Stimulated activated CD4-positive, alpha-beta T cell treated with anti-CD3 and anti-CD28 coated beads, Interleukin-1b, Interleukin-23, amount 100 ng/mL, for 48 hours (primary cell): ENCODE measurements at places on chromosomes 2 and 18.
A peak's percentile ranks its signal among the peaks of the same experiment; 100 is the strongest.

DNA sequence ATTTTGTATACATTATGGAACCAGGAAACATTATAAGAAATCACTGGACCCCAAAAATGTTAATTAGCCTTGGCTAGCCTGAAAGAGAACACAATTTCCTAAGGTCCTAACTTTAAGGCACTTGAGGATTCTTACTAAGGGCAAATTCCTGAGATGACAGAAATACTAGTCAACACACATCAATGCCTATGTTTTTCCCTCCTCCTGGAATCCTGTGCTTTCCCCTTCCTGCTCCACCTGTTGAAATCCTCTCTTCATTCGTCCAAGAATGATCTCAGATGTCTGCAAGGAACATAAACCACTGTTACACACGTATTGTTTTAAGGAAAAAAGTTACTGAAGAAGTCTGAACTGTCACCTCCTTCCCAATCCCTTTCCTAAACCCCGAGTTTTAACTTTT lies 21.2 kb upstream of the DARS1 start:
- no peak for DNase-seq

DNA sequence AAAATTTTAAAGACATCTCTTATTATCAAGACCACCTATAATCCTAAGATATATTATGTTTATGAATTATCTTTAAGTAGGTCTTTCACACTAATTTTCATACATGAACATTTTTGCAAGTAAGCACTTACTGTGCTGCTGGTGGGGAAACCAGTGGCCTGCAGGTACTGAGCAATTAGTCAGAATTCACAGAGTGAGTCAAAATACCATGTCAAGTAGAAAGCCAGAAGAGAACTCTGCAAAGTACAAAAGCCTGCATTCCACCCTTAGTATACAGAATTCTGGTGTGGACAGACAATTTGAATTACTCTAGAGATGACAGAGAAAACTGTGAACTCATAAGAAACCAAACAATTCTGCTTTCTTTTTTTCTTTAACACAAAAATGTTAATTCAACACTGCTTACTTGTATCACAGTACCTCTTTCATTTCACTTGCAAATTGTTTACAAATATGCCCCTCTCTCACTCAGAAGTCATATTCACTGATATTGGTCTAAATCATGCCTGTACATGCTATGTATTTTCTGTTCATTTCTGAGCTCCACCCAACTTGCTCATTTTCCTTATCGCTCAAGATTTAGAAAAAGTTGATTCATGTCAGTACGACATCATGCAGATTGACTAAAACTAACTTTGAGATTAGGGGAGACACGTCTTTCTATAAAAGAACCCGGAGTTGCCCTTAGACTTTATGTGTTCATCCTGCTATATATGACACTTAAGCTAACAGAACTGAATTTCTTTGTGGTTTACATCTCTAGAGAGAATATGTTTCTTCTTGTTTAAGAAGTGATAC lies 182.9 kb downstream of the IKZF2 start:
- peak; percentile 7 for DNase-seq

- no peak for DNase-seq
Measured at GRCh38 chr18:13474907-13475545, 251.3 kb downstream of the FAM210A start.

- no peak for DNase-seq
Measured at GRCh38 chr2:19700861-19701585, 200.8 kb downstream of the TTC32 start.

GRCh38 chr18:1993866-1994265 lies 577.4 kb downstream of the METTL4 start:
- DNase-seq: no peak

GRCh38 chr2:130327703-130328527 lies 14.8 kb upstream of the IMP4 start:
- no peak for DNase-seq

GRCh38 chr2:25062511-25062917 lies 20.6 kb downstream of the EFR3B start:
- no peak for DNase-seq

GRCh38 chr2:156279446-156280150 lies 52.9 kb downstream of the NR4A2 start:
- DNase-seq: no peak

DNA sequence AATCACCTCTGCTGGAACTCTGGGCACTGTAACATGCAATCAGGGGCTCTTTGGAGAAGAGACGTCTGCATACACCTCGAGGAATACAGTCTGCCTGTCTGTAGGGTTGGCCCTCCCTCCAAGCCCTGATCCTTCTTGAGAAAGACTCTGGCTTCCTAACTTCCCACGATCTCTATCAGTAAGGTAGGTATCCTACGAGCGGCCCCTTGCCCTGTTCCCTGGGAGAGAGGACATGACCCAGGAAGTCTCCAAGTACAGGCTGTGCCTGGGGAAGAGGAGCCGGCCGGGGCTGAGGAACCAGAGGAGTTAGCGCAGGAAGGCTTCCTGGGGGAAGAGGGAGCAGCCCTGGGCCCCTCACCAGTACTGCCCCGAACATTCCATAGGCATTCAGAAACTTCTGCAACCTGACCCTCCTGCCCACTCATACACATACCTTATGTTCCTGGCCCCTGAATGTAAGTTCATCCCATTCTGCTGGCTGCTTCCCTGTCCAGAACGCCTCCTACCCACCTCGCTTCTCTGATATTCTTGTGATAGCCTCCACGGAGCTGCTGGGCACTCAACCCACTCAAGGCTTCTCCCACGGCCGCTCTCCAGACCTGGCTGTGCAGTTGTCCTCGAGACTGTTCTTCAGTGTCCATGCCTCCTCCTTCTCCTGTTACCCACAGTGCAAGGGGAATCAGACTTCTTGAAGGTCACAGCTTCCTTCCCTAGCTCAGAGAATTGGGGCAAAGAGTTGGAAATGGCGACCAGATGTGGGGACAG lies 116.1 kb downstream of the CYP26B1 start:
- DNase-seq: no peak

DNA sequence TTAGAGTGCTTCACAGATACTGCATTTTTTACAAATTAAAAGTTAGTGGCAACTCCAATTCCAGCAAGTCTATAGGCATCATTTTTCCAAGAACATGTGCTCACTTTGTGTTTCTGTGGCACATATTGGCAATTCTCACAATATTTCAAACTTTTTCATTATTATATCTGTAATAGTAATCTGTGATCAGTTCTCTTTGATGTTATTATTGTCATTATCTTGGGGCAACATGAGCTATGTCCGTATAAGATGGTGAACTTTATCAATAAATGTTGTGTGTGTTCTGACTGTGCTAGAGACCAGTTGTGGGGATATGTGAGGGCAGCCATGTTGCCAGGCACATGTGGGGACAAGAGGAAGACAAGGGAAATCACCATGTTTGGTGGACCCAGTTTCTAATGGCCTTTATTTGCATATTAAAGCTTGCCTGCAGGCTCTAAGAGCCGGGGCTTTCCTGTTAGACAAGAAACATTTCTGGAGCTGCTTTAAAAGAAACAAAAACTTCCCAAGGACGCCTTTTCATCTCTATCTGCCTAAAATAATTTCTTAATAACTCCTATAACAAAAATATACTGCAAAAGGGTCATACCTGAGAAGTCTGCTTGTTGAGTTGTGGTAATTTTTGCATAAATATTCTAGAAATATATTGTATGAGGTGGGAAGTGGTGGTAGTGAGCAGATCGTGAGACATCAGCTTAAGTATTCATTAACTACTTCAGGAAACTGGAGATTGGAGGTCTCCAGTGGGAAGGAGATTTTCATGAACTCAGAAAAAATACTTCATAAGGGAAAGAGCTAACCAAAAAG lies 37.2 kb downstream of the KYNU start:
- DNase-seq: no peak

DNA sequence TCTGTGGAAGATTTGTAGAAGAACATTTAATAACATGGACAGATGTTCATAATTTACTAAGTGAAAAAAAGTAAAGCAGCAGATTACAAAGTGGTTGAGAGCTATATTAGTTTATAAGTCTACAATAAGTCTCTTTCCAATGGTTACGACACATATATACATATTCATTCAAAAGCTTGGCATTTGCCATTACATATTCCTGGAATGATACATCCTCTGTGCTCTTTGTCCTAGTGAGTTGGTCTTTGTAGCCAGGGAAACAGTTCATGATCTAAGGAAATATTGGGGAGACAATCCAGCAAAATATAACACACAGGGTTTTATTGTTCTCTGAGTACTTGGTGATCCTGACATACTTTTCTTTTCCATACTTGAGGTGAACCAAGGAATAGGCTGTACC lies 32.5 kb upstream of the SOS1 start:
- DNase-seq: no peak

GRCh38 chr18:79386547-79386946 lies 9.2 kb upstream of the NFATC1 start:
- DNase-seq: no peak

GRCh38 chr2:191724015-191724414 lies 46.1 kb downstream of the NABP1 start:
- no peak for DNase-seq

DNA sequence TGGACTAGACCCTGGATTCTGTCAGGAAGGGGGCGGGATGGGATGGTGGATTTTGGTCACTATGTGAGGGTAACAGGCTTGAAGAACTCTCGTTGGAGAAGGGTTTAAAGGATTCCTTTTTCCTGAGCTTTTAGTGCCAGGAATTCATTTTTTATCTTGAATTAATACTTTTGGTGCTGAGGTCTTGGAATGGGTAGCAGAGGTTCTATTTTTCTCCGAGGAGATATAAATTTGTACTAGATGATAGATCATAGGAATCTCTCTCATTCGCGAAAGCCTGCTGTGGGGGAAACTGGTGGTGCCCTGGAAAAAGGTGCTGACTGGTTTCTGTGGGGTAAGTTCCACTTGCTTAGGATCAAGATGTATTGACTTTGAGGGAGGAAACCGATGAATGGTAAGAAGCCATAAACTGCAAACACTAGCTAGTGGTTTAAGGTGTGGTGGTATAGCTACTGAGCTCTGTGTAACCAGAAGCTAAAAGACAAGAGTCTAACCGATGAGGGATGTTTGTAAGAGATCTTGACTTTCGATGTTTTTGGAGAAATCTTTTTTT lies 706 bp downstream of the AGPS start:
- no peak for DNase-seq

DNA sequence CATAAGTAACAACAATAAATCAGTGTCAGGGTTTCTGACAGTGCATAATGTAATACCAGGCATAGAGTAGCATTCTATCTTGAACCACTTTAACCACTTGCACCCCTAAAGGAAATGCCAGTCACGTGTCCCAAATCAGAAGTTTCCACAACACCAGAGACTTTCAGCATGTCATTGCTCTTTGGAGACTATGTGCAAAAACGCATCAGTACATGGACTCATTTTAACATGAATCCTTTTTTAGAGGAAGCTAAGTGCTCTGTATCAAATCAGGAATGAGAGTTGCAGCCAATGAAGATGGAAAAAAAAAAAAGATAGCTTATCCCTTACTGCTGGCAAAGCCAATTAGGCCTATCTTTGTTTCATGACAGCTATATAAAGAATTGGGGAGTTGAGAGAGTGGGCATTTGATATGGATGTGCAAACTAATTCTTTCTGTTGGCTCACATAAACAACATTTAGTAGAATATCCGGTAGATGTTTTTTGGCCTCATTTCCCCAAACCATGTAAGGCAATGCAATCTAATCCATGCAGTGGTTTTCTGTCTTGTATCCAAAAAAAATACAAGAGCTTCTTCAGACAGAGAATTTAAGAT lies 353.1 kb downstream of the IRS1 start:
- DNase-seq: no peak

DNA sequence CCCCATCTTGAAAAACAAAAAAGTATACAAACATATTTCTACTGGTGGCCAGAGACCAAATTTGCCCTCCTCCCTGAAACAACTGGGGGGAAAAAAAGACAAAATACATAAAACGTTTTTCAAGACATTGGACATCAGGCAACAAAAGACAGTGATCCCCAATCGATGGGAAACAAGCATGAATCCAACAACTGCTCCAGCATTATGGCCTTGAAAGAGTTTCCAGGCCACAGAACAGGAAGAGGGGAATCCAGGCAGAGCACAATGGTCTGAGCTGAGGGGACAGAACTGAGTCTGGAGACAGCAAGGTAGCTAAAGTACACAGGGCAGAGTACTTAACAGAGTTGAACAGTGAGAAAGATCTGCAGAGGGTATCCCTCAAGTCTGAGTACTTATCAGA lies 4.4 kb downstream of the CCDC88A start:
- DNase-seq: no peak

GRCh38 chr2:106562268-106563186 lies 75.4 kb downstream of the CD8B2 start:
- no peak for DNase-seq

DNA sequence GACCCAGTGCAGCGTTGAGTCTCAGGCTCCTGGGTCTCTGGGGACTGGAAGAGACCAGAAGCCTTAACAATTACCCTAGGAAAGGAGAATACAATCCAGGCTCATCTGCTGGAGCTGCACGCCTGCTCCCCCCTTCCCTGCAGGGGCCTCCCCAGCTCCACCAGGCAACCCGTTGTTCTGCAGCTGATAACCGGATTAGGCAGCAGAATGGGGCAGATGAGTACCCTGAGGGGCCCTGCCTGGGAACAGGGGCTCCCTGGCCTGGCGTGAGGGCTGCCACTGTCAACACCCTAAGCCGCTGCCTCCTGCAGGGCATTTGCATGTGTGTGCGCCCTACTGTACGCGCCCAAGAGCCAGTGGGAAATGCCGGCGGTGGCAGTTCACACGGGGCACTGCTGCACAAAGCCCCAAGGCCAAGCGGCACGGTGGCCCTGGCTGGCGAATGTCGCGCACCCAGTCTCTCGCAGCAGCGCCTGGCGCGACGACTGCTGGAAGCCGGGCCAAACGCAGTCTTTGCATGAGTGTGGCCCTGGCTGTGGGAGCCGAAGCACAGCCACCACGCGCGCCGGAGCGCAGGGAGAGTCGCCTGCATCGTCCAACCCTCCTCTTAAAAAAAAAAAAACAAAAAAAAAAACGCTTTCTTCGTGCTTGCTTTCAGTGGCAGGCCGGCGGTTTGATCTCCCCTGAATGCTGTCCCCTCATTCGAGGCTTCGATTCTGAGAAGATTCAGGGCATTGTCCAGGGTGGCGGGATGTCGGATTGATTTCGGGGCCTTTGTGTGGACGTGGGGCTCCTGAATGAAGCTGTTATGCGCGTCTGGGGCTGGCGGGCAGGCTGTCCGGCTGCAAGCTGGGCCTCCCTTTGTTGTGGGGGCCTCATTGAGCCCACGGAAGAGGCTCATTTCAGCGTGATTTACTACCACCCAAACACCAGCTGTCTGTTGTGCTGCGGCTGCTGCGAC lies 63.8 kb downstream of the SETBP1 start:
- DNase-seq: no peak

GRCh38 chr2:96105152-96105915 lies 11.0 kb downstream of the ADRA2B start:
- no peak for DNase-seq

GRCh38 chr2:187297801-187298200 lies 150.3 kb downstream of the CALCRL start:
- DNase-seq: no peak

- peak; percentile 5 for DNase-seq
Measured at GRCh38 chr2:197705912-197706838, 1.0 kb downstream of the MARS2 start.

DNA sequence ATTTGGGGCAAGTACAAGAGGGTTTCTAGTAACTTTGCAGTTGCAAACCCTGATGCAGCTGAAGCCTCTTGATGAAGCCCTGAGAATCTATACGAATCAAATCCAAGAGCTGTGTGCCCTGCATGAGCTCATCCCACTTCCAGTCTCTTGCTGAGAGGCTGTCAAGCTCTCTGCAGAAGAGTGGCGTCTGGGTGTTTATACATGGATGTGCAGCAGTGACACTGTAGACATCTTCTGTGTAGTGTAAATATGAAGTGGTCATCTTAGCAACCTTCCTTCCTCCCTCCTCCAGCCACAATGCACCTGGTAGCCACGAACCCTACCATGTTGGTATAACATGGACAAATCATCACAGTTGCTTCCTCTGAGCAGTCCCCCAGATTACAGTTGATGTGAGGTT lies 18.4 kb upstream of the KIAA2012 start:
- no peak for DNase-seq
